ENCODE measurements at places on chromosomes 4 and X.

DNA sequence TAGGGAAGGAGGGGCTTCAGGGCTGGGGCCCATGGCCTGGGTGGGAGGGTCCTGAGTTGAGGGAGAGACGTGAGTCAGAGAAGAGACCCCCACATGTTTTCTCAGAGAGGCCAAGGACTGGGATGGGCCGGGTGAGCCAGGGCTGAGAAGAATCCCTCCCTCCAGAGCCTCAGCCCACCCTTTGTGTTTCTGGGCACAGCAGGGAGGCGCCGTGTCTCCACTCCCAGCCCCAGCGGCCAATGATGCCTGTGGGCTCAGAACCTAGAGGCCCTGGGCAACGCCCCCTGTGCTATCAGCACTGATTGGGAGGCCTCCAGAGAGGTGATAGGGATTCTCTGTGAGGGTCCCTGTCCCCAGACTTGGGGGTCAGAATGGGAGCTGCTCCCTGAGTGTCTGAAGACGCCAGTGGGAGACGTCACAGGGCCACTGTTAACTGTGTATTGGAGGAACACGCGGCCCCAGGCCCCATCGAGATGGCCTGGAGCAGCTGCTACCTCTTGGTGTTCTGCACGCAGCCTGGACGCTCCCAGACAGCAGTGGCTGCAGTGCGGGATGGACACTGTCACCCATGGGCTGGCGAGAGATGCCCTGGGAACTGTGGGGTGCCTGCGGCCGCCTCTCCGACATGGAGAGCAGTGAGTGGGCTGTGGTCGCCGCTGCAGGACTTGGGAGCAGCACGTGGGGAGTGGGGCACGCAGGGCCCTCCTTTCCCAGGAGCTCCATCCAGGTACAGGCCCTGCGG lies 8.5 kb downstream of the FGFRL1 start:
- DNase-seq = no peak

GRCh38 chr4:101279377-101279871 lies 67.9 kb downstream of the PPP3CA start:
- DNase-seq = no peak

DNA sequence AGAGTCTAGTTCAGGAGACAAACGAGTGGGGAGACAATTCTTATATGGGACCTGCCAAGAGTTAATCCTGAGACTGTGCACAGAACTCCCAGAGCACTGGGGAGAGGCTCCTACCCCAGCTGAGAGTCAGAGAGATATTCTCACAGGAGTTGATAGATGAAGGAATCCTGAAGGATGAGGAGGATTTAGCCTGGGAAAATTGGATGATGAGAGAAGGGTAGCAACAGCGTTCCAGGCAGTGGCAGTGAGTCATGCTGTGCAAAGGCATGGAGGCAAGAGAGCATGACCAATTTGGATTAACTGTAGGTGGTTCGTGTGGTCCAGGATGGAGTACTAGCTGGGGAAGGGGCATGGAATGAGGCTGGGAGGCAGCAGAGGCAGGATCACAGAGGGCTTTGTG lies 318.6 kb downstream of the LDB2 start:
- no peak for DNase-seq

GRCh38 chr4:74770226-74770910 lies 24.0 kb downstream of the BTC start:
- peak; percentile 30 for DNase-seq
